Hepatocyte (in vitro differentiated cells): ENCODE measurements at places on chromosomes 7 and 10. TPM values are rescaled to one million over a fixed set of nuclear protein-coding genes. Genes with fewer than 3 reads are reported as not detected.

- no peak for DNase-seq
Observed at GRCh38 chr10:75355706-75356105, 45.9 kb downstream of the ZNF503 start.

DNA sequence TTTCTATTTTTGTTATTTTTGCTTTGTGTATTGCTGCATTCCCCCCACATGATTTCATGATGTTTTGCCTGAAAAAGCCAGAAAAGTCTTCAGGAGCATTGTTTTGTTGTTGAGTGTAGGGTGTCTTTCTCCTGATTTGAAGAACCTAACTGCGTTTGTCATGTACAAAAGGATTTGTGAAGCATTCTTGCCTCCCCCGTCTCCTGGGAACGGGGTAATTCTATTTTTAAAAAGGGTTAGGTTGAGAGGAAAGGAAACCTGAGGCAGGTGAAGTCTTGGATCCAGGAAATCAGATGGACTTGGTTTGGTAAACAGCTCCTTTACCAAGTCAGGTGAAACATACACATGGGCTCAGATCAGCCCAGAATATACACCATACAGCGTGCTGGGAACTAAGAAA is 26.0 kb upstream of the BTBD16 start:
- DNase-seq = no peak

DNA sequence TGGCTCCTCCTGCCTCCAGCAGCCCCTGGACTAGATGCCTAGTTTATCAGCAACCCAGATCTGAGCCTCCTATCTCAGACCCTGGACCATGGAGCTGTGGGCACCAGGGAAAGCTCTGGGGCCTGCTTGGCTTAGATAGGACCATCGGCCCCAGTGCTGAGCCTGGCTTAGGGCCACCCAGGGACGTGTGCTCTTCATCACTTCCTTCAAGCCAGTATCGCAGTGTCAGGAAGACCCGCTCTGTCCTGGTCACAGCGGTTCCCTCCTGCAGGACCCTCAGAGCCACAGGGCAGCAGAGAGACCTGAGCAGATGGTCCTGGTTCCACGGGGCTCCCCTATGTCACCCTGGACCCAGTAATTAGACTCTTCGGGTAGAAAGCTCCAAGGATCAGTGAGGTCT is 105.7 kb upstream of the FAM20C start:
- DNase-seq = peak; percentile 2

DNA sequence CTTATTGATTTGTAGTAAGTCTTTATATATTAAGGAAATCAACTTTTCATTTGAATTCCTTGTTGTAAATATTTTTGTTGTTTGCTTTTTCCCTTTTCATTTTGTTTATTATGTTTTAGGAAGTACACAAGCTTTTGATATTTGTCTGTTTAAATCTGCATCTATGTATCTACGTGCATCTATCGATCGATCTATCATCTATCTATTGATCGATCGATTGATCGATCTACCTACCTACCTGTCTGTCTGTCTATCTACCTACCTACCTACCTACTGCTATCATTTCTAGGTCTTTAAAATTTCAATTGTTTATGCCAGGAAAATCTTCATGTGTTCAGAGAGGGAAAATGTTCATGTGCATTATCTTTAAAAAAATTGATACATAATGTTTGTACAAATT is 216.8 kb upstream of the MTPN start:
- DNase-seq = no peak

- DNase-seq = no peak
Observed at GRCh38 chr7:27917119-27917518, 177.2 kb downstream of the TAX1BP1 start.

GRCh38 chr7:27868131-27868550 is 128.2 kb downstream of the TAX1BP1 start:
- DNase-seq = no peak

Gene PARP12
- 13.8 and 14.0 TPM in 2 replicates for total RNA-seq

Gene UCMA
- not detected in 2 replicates for total RNA-seq

Gene GNG11
- 10.0 and 11.2 TPM in 2 replicates for total RNA-seq

Gene OR6B1
- not detected in 2 replicates for total RNA-seq

Gene SCART1
- 0.16 and 1.00 TPM in 2 replicates for total RNA-seq
